ENCODE measurements at places on chromosomes 16 and 17. TPM values are rescaled to one million over a fixed set of nuclear protein-coding genes. Genes with fewer than 3 reads are reported as not detected.

Gene OTOP2
- total RNA-seq: not detected

Gene TP53TG3B
- not detected for total RNA-seq

Gene FOXC2
- total RNA-seq: 0.41 TPM

Gene CD68
- 1.2 TPM for total RNA-seq

Gene SHMT1
- total RNA-seq: 2.4 TPM

Gene HLF
- total RNA-seq: 8.6 TPM

Gene TMEM235
- total RNA-seq: not detected

Gene MT3
- 7.3 TPM for total RNA-seq

Gene MYCBPAP
- total RNA-seq: 0.82 TPM

Gene FHOD1
- total RNA-seq: 1.6 TPM

Gene GUCY2D
- under 0.01 TPM for total RNA-seq

Gene TLE7
- total RNA-seq: not detected

Gene TBX21
- 0.82 TPM for total RNA-seq

Gene ABCA9
- total RNA-seq: 5.7 TPM

Gene STAC2
- under 0.01 TPM for total RNA-seq

Gene SLFN13
- under 0.01 TPM for total RNA-seq
